Stimulated activated CD8-positive, alpha-beta memory T cell treated with anti-CD3 and anti-CD28 coated beads, Interleukin-7, amount 100 ng/mL, for 24 hours (primary cell): ENCODE measurements at places on chromosomes 6 and 20.

DNA sequence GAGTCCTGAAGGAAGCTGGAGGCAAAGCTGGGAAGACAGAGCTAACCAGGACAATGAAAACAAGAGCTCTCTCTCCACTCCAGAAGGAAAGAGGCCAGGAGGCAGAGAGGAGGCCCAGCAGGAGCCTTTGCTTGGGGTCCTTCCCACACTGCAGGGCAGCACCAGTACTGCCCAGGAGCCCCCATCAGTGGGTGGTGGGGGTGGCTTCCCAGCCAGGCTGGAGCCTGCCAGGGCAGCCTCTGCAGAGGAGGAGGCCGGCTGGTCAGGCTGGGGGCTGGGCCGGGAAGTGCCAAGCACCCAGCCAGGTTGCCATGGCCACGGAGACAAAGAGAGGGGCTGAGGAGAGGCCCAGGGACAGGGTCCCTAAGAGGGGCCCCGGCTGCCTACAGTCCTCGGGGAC lies 33.4 kb downstream of the PREX1 start:
- no peak for DNase-seq

GRCh38 chr6:169665289-169665688 lies 36.5 kb downstream of the WDR27 start:
- no peak for DNase-seq

GRCh38 chr6:7646394-7646793 lies 56.4 kb downstream of the SNRNP48 start:
- no peak for DNase-seq

DNA sequence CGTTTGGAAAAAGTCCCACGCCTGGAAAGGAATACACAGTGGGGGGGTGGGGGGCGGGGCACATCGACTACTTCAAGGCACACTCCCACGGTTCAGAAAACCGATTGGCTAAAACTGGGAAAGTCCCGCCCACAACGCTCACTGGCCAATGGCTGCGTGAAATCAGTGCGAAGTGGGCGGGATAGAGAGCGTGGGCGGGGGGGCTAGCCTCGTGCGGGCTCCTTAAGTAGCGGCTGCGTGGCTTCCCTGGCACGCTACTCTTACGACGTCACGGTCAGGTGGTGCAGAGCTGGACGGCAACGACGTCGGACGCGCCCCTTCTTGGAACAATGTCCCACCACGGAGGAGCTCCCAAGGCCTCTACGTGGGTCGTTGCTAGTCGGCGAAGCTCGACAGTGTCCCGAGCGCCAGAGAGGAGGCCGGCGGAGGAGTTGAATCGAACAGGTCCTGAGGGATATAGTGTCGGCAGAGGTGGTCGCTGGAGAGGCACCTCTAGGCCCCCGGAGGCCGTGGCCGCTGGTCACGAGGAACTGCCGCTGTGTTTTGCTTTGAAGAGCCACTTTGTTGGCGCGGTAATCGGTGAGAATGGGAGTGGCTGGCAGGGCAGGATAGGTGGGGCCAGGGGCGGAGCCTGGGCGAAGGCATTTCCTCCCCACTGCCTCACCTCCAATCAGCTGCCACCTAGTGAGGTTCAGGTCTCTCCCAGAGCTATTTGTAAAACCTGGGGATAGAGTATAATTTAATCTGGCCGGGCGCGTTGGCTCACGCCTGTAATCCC lies at the start of gene DDX43:
Gene DDX43 (plus strand): TSS at position 252 of the 778 bp plus-strand sequence. CDS start 78 bp downstream, at position 330.
- peak; percentile 14 for DNase-seq

- no peak for DNase-seq
Measured at GRCh38 chr20:5612581-5613301, 137.5 kb upstream of the SHLD1 start.

DNA sequence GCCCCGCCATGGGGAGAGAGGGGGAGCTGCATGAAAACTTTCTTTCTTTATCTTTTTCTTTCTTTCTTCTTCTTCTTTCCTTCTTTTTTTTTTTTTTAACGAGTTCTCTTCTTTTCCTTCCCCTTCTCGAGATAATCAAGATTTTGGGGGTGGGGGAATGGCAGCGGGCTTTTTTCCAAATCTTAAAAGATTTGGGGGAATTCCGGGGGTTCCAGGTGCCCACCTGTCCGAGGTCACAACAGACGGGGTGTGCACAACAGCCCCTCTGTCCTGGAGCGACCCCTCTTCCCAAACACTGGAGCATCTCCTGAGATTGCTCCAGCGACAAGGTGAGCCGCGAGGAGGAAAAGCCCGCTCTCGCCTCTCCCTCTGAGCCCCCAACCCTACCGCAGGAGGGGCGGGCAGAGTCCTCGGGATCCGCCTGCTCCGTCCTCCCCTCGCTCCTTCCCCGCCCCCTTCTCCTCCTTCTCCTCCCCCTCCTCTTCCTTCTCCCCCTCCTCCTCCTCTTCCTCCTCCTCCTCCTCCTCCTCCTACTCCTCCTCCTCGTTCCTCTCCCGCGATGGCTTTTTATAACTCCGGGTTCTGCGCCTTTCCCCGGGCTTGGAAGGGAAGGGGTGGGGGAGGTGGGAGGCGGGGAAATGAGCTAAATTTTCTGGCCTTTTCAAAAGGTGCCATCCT lies 689 bp upstream of the KCNB1 start:
- no peak for DNase-seq

GRCh38 chr20:40997116-40997515 lies 31.5 kb upstream of the TOP1 start:
- DNase-seq, result no peak

DNA sequence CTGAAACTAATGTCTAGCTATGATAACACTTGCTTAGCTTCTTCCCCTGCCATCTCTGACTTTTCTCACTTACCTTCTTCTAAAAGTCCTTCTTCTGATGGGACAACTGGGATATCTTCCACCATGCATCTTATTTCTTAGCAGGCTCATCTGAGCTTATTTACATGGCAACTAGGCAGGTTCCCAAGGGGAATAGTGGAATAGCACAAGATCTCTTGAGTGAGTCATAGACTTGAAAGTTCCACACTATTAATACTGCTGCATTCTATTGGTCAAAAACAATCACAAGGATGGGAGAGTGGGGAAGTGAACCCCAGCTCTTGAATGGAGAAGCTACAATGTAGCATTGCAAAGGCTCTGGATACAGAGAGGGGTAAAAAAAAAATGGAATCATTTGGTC lies 142.1 kb downstream of the HAO1 start:
- no peak for DNase-seq

DNA sequence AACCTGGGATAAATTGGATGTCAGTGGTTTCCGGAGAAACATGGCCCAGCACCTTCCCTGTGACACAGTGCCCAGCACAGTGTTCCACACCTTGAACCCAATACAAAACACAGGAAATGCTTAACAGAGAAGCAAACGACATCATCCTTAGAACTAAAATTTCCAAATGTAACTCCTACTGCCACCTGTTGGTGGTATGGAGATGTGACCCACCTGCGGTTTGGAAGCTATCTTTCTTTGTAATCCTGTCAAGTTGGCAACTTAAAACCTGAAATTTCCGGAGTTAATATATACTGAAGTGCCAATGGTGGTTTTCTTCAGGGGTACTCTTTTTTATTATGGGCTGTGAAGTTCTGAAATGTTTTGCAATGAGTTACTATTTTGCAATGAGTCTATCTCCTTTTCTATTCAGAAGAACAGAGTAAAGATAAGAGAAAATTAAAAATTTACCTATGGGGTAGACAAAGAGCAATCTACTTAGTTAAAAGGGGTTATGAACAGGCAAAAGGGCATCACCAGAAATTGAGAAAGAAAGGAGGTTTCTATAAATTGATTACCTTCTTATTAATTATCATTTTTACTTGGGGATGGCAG lies 658.8 kb downstream of the PTPRT start:
- no peak for DNase-seq

- no peak for DNase-seq
Measured at GRCh38 chr6:154602296-154602695, 91.8 kb upstream of the CNKSR3 start.

- no peak for DNase-seq
Measured at GRCh38 chr6:74073999-74074398, 378.0 kb downstream of the CD109 start.

DNA sequence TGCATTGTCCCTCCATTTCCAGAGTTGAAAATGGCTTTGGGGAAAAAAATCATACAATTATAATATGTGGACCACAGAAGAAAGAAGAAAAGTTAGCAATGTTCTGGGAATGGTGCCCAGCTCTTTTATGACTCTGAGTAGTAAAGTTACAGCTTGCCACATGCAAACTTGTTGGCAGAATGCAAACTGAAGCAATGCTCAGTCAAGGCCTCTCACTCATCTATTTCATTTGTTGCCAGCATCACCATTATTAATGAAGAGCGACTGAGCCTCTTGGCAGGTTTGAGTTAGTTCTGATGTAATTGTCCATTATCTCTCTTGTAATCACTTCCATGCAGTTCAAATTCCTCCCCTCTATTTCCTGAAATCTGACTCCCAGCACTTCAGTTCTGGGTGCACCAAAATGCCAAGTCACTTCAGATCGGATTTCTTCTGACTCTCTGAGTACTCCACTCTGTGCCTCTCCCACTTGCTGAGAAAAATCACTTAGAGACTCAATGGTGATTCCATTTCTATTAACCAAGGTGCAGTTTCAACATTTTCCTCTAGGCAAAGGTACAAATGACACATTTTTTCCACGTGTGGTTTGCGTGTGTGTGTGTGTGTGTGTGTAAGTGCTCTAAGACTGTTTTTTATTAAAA lies 154.4 kb upstream of the STMND1 start:
- DNase-seq, result no peak

- no peak for DNase-seq
Measured at GRCh38 chr6:11865680-11866300, 87.2 kb upstream of the ADTRP start.

GRCh38 chr20:55730321-55730720 lies 275.0 kb downstream of the CBLN4 start:
- DNase-seq, result no peak

DNA sequence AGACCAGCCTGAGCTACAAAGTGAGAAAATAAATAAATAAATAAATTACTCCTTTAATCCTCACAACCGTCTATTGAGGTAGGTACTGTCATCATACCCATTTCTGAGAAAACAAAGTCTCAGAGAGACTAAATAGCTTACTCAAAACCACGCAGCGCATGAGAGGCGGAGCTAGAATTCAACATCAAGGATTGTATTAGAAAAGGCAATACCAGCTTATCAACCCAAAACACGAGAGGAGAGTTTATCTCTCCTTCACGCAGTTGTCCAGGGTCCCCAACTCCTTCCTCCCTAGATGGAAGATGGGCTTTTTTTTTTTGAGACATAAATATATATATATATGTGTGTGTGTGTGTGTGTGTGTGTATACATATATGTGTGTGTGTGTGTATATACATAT lies 12.2 kb downstream of the HNF4A start:
- no peak for DNase-seq

GRCh38 chr20:19777981-19778380 lies 19.9 kb downstream of the RIN2 start:
- no peak for DNase-seq

- no peak for DNase-seq
Measured at GRCh38 chr6:159043251-159043650, 1.5 kb downstream of the TAGAP start.

DNA sequence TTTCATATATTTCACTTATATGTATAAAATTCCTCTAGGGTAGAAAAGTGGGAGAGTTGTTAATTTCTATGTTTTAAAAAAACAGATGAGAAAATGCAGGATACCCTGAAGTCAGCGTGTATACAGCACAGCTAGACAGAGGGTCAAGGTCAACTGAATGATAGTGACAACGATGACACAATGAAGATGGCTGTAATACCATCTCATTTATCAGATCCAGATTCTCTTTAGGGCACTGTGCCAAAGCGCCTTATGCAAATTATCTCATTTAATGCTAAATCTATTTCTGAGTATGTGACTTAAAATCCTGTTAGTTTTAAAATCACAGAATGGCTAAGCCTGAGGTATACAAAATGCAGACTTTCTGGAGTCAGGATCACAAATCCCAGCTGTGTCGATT lies 431.4 kb upstream of the RUNX2 start:
- no peak for DNase-seq

- DNase-seq, result no peak
Measured at GRCh38 chr20:48338717-48339116, 489.1 kb downstream of the PREX1 start.

DNA sequence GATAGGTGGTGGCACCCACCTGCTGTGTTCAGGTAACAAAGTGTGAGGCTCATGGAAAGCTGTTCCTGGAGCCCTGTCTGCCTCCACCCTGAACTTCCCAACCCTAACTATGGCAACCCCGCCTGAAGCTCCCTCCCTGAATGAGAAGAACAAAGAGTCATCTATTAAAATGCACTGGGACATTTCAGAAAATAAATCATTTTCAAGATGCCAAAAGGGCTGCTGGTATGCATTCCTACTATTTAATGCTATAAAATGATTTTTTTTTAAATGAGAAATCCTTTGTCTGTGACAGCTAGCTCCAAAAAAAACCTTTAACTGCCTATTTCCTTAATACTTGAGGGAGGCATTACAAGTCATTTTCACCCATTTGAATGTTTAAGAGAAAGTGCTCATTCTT lies 84.3 kb upstream of the MRPS10 start:
- DNase-seq, result no peak

DNA sequence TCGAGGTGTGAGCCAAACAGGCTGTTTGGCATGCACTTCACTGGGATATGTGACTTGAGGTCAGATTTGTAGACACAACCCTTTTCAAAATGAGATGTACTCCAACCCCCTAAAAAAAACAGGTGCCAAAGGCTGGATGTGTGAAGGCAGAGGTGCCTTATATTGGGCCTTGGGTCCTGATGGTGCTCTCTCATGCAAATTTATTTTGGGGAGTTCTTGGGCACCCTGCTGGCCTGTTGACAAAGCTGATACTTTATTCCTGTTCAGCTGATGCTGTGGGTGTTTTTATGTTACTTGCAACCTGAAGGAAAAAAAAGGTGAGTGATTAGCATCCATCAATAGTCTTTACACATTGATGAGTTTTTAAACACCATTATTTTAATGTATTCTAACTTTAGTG lies 121.5 kb downstream of the DNAH8 start:
- no peak for DNase-seq

DNA sequence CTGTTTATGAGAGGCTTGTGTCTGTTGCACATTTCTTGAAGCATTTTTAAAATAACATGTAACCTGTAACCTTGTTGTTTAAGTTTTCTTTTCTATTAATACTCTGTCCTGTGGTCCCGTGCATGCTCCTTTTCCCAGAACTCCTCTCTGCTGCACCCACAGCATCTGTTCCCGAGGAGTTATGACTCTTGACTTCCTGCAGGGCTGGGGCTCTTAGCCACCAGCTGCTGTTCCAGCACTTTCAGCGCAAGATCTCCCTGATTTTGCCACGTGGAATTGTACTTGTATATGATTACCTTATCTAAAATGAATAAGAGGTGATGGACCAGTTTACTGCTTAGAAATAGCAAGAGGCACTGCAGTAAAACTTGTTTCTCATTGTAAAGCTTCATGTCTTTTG lies 150.6 kb downstream of the QKI start:
- no peak for DNase-seq

GRCh38 chr6:158686791-158687381 lies 37.0 kb downstream of the SYTL3 start:
- DNase-seq, result no peak

GRCh38 chr6:163302747-163303146 lies 111.8 kb upstream of the QKI start:
- no peak for DNase-seq
